Stimulated activated CD8-positive, alpha-beta memory T cell treated with anti-CD3 and anti-CD28 coated beads, Interleukin-2, amount 100 ng/mL, for 1 hour (primary cell): ENCODE measurements at places on chromosomes 5 and 9.

DNA sequence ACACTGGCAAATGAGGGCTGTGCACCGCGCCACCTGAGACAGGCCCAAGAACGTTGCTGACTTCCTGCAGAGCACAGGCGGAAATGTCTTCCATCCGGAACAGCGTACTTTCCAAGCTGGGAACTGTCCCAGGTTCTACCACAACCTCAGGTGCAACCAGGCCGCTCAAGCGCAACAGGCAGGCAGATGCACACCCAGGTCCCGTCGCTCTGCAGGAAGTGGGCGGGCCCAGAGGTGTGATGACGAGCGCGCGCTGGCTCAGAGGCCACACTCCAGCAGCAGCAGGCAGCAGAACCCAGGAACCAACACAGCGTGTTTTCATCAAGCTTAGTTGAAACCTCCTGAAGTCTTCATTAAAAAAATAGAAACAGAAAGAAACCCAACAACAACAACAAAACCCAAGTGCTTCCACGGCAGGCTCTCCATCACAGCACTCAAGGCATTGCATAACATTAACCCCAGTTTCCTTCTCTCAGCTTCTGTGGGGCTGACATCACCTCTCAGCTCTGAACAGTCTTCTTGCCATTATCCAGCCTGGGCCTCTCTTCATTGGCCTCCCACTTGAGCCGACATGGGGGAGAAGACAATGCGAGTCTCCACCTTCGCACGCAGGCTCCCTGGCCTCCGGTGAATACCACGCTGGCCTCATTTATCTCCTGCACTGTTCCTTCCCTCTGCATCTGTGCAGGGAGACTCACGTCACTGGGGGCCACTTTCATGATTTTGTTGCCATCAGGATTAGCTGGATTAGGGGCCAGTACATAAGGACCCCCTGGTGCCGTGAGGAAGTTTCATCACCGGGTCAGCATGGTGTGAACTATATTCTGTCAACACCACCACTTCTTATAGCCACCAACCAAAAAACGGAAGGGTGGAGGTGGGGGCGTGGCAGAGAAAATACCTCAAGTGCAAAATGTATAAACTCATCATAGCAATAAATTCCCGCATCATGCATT, 22.1 kb downstream of the PTCH1 start:
- peak; percentile 70 for DNase-seq

DNA sequence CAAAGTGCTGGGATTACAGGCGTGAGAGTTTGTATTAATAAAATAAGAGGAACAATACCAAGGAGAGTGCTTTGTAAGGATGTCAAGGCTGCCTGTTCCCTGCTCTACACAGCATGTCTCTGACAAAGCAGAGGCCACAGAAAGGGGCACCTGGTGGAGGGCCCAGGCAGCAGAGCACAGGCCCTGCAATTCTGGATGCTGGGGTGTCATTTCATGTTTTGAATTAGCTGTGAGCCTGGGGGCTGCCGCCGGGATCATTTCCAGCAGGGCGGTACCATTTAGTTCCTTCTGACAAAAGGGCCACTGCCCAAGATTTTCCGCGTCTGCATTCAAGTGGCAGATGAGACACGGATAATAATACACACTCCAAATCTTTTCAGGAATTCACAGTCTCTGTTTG, 396.9 kb downstream of the GADD45G start:
- no peak for DNase-seq

- no peak for DNase-seq
Measured at GRCh38 chr5:121029536-121030245, 565.6 kb downstream of the PRR16 start.

DNA sequence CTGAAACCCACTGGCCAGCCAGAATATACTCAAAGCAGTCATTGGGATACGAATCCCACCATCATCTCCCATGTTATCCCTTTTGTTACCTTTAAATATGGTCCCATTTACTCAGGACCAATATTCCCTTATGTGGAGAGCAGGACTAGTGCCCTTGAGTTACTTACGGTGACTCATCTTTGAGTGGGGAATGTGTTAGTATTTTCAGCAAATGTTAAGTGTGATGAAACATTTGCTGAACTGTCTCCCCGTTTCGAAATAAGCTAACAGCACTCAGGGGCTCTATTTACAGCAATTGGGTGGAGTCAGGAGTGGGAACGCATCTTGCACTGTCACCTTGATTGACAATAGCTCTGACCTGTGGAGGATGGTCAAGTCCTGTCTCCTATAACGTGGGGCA, 67.4 kb downstream of the CTSL start:
- DNase-seq, result no peak

DNA sequence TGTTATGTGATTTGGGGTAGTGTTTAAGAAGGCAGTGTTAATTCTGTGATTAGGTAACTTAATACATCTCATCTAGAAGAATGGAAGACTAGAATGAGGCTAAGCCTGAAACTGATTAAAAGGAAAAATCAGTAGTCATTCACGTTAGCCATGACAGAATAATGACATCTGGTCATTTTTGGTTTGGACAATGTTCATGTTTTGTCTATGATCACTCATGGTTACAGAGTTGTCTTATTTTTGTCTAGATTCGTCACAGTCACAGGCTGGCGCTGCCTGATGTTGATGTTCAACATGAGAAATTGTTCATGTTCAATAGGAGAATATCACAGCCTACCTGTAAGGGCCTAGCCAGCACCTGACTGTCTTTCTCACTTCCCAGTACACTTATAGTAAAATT, 9.5 kb upstream of the DOCK2 start:
- DNase-seq, result no peak

DNA sequence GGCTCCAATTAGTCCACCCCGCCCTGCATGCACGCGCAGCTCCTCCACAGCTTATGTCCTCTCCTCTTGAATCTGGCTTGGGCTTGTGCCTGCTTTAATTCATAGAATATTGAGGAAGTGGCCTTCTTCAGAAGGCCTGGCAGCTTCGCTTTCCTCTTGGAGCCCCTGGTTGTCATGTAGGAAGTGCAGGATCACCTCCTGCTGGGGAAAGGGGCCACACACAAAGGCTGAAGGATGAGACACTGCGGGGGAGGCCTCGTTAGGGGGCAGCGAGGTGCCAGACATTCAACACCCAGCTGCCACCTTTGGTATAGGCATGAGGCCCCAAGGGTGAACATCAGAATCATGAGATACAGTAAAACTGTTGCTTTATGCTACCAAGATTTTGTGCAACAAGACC, 2.7 kb upstream of the CNOT6 start:
- DNase-seq, result no peak

GRCh38 chr9:131640438-131641137, 95.3 kb downstream of the PRRT1B start:
- no peak for DNase-seq

GRCh38 chr5:124740991-124741583, 5.4 kb downstream of the ZNF608 start:
- no peak for DNase-seq

DNA sequence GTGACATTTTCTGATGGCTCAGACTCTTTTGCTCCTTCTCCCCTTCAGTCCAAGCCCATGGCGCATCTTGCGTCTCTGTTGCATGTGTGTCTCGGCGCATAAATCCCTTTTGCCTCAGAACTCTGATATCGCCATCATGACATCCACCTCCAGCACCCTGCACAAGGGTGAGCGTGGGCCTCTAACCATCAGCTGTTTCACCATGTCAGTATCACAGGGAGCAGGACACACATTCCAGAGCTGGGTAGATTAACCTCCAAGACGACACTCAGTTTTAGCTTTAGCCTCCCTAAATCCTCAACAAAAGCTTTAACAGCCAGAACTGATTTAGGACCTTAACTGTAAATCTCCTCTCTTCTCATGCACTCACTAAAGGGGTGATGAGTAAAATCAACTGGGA, 239.0 kb downstream of the EBF1 start:
- no peak for DNase-seq

DNA sequence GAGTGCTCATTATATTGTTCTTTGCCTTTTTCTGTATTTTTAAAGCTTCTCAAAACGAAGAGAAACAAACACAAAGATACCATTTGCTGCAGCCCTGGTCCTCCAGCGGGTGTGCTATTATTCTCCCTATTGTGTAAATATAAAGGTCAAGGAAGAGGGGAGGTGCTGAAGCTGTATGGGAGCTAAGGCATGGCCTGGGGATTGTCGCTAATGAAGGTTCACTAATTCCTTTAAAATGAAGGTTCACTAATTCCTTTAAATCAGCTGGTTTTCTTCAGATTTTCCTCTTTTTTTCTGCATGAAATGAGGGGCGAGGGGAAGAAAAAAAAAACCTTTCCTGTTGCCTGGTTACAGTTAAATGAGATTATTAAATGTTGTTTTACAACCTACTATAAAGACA, 74.5 kb upstream of the MAP1B start:
- DNase-seq, result no peak

DNA sequence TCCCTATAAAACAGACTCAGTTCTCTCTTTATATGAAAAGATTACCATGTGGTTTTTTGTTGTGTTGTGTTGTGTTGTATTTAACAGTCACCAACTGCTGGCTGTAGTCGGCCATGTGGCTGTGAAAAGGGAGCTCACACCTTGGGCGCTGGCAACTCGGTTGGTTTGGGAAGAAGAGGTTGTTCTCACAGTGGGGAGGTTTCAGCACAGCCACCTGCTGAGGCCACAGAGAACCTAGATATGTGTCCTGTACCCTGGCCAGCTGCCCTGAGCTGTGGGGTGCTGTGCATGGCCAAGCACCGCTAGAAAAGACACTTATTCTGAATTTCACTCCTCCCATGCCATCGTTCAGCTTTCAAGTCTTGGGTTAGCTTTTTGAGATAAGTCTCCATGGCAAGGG, 58.8 kb downstream of the SYK start:
- no peak for DNase-seq

DNA sequence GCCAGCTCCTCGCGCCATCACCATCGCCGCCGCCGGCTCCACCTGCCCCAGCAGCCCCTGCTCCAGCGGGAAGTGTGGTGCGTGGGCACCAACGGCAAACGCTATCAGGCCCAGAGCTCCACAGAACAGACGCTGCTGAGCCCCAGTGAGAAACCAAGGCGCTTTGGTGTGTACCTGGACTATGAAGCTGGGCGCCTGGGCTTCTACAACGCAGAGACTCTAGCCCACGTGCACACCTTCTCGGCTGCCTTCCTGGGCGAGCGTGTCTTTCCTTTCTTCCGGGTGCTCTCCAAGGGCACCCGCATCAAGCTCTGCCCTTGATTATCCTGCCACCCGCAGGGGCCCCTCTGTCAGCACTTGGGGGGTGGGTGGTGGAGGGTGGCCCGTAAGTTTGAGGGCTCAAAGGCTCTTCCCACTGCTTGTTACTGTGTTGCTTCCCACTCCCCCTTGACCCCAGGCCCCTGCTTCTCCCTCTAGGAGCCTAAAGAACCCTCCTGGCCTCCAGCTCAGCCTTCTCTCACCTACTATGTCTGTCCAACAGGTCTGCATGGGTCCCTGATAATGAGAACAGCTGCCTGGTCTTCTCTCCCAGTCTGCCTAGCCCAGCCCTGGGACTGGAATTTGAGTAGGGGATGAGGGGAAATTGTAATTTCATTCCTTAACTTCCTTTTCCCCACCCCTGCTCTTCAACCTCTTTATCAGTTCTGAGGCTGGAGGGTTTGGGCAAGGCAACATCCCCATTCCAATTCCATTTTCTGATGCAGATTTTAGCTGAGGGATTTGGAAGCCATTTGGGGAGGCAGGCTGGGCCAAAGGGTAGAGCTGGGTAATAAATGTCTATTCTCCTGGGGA, 9.0 kb downstream of the RACK1 start:
- no peak for DNase-seq

DNA sequence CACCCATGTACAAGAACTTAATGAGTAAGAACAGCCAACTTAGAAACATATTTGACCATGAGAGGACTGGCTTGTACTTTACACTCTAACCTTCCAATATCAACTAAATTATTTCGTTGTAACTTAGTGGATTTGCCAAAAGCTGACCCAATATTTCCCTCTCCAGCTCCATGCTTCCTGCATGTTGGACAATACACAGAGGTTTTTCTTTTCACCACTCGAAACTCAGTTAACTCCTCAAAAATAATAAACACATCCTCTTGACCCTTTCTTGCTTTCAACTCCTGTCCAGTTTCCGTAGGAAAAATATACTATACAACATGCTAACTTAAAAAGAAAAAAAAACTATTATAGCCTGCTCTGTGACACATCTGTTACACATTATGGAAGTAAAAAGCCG, 188.9 kb downstream of the MPDZ start:
- no peak for DNase-seq

- no peak for DNase-seq
Measured at GRCh38 chr5:137503456-137503855, 4.3 kb upstream of the SPOCK1 start.

- DNase-seq, result no peak
Measured at GRCh38 chr9:34079181-34079580, 30.5 kb upstream of the UBAP2 start.

DNA sequence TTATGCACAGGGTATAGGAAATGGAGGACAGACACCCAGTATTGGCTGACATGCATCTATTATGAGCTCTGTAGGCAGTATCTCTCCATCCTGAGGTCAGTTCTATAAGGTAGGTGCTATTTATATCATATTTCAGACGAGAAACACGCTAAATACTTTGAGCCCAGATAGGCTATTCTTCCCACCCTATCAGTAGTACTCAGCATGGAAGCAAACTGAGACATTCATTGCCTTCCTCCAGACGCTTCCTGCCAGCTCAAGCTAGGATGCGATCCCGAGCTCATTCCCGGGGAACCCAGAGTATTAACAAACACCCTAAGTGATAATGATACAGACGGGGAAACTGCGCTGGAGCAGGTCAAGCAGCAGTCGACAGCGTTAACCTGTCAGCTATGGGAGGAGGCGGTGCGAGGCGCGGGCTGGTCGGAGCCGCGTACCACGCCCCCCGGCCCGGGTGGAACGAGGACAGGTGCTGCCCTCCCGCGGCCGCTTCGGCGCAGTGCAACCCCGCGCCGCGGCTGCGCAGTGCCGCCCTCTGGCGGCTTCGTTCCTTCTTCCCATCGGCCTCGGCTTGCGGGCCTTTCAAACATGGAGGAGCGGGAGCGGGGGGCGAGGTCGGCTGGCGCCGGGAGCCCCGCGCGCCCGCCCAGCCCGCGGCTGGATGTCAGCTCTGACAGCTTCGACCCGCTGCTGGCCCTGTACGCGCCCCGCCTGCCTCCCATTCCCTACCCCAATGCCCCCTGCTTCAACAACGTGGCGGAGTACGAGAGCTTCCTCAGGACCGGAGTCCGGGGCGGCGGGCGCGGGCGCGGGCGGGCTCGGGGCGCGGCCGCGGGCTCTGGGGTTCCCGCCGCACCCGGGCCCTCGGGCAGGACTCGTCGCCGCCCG, at the start of gene LSM11:
Gene LSM11, plus strand, starts transcription at position 550 of the 888 bp plus-strand sequence. Its CDS starts 39 bp downstream, at position 589.
- peak; percentile 81 for DNase-seq

- DNase-seq, result no peak
Measured at GRCh38 chr5:23012842-23013241, 159.7 kb upstream of the CDH12 start.

DNA sequence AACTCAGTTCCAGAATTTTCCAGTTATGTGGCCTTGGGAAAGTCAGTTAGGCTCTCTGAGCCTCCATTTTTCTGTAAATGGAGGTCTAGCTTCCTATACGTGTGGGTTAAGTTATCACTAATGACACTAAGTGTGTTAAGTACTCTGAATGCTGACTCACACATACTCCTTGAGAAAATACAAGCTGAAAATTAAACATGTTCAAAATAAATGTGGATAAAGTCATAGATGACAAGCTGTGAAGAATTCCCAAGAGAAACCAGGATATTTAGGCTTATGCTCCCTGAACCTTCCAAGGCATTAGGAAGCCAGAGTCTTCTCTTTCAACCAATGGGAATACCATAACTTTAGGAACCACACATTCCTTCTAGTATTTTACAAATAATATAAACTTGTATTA, 58.1 kb downstream of the ABCA1 start:
- no peak for DNase-seq
